ENCODE measurements at places on chromosomes 11 and 22.

- no peaks in the 10 kb centered on the region for H3K27me3 ChIP-seq
- no peaks in the 10 kb centered on the region for H3K4me1 ChIP-seq
- no peaks in the 10 kb centered on the region for H3K36me3 ChIP-seq
- no peak overlapping the region for H3K4me3 ChIP-seq
Observed at GRCh38 chr11:125410091-125410490, 86.0 kb downstream of the FEZ1 start.

DNA sequence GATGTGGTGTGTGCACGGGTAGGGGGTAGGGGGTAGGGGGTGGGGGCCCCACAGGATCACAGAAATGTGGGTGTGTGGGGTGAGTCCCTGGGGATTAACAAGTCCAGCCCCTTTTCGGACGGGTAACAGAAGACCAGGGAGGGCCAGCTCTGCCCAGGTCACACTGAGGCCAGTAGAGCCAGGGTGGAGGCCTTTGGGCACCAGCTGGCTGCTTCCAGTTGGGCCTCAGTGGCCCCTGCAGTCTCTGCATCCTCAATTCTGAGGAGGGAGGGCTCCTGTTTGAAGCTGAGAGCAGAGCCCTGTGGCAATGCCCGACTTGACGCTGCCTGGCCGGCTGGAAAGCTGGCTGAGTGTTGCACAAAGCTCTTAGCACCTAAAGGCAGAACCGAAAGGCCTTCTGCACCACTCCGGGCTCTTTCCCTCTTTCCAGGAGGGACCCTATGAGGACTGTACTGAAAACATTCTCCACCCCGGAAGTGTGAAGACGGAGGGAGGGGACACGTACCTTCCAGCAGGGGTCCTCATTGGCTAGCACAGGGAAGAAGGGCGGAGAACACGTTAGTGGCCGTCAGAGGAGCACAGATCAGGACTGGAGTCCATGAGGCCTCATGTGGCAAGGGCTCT is 120.4 kb downstream of the PHF21B start:
- no peak for DNase-seq
- no peaks in the 10 kb centered on the region for H3K4me1 ChIP-seq
- no peak overlapping the region for H3K27ac ChIP-seq
- H3K27me3 ChIP-seq, result no peaks in the 10 kb centered on the region
- no peaks in the 10 kb centered on the region for H3K36me3 ChIP-seq

- no peaks in the 10 kb centered on the region for H3K4me1 ChIP-seq
- no peak overlapping the region for H3K4me3 ChIP-seq
- H3K36me3 ChIP-seq, result no peaks in the 10 kb centered on the region
- no peak for DNase-seq
- no peaks in the 10 kb centered on the region for H3K27me3 ChIP-seq
Observed at GRCh38 chr11:75248924-75249256, 8.3 kb downstream of the TPBGL start.

DNA sequence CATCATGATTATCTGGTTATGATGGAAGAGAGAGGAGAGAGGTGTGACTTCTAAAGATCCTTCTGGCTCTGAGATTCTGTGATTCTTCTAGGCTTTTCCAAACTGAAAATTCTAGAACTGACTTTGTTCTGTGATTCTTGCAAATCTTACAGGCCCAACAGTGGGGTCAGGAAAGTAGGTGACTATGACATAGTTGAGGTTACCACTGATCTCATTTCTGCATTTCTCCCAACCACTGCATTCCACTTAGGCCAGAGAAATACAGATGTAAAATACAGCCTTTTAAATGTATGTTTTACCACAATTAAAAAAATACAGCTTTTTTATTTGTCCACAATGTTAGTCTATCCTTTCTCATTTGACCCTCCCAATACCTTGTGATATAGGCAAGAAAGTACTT is 83.7 kb downstream of the STIM1 start:
- peaks cover 49% of the 10 kb centered on the region for H3K4me1 ChIP-seq
- H3K36me3 ChIP-seq, result no peaks in the 10 kb centered on the region
- H3K27ac ChIP-seq, result no peak overlapping the region
- H3K27me3 ChIP-seq, result no peaks in the 10 kb centered on the region
- H3K4me3 ChIP-seq, result no peak overlapping the region

GRCh38 chr11:79926707-79927106 is 485.9 kb upstream of the TENM4 start:
- no peak overlapping the region for H3K27ac ChIP-seq
- H3K4me3 ChIP-seq, result no peak overlapping the region
- no peaks in the 10 kb centered on the region for H3K27me3 ChIP-seq
- no peaks in the 10 kb centered on the region for H3K4me1 ChIP-seq

GRCh38 chr11:114259124-114259526 is 37.1 kb upstream of the NNMT start:
- H3K27ac ChIP-seq, result no peak overlapping the region
- no peak for DNase-seq
- no peak overlapping the region for H3K4me3 ChIP-seq
- H3K4me1 ChIP-seq, result no peaks in the 10 kb centered on the region

Measured in naive thymus-derived CD4-positive, alpha-beta T cell (primary cell).